ENCODE measurements at places on chromosomes 5 and 9. TPM values are rescaled to one million over a fixed set of nuclear protein-coding genes. Genes with fewer than 3 reads are reported as not detected.

Gene PCDHA9
- not detected for total RNA-seq

Gene RANBP3L
- total RNA-seq: 0.47 TPM

Gene PCDHGA10
- total RNA-seq: 5.0 TPM

DNA sequence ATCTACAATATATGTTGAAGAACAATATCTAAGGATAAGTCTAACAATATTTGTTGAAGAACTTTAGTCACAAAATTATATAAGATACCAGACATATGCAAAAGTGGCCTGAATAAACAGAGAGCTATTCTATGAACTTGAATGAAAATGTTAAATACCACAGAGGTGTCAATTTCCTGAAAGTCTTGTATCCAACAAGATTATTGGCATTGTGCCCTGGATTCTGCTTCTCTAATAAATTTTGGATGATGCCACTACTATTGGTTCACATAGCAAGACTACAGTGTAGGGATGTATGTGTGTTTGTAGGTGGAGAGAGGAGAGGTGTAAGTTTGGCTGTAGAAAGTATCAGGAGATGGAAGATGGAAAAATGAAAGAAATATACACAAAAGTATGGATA lies 731.8 kb upstream of the RGMB start:
- DNase-seq: no peak
- no peak overlapping the region for H3K4me3 ChIP-seq
- no peaks in the 10 kb centered on the region for H3K36me3 ChIP-seq

DNA sequence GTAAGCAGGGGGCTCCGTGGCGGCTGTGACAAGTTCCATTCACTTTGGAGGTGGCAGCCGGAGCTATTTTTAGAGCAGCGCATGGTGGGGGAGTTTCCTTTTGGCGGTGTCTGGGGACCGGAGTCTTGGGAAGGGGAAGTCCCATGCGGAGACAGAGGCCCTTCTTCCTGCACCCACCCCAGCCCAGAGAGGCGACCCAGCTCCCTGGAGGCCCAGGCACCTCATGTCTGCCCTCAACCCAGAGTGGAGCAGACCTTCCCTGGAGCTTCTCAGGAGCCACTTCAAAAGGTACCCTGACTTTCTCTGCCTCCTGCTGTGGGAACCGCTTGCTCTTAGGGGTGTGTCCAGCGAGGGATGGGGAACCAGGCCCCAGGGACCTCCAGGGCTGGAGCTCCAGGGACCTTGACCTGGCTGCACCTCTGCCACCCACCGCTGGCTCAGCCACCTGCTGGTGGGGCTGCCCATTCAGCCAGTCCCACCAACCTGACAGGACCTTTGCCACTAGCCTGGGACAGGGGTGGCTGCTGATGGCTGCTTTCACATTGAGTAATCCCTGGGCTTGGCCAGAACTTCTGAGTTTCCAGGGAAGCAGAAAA lies 34.1 kb downstream of the NEK6 start:
- peak overlapping the region; percentile 12 for H3K4me3 ChIP-seq
- H3K27ac ChIP-seq: peak overlapping the region; percentile 50
- peaks cover 77% of the 10 kb centered on the region for H3K4me1 ChIP-seq
- no peaks in the 10 kb centered on the region for H3K27me3 ChIP-seq
- H3K36me3 ChIP-seq: no peaks in the 10 kb centered on the region
- peak; percentile 41 for DNase-seq

DNA sequence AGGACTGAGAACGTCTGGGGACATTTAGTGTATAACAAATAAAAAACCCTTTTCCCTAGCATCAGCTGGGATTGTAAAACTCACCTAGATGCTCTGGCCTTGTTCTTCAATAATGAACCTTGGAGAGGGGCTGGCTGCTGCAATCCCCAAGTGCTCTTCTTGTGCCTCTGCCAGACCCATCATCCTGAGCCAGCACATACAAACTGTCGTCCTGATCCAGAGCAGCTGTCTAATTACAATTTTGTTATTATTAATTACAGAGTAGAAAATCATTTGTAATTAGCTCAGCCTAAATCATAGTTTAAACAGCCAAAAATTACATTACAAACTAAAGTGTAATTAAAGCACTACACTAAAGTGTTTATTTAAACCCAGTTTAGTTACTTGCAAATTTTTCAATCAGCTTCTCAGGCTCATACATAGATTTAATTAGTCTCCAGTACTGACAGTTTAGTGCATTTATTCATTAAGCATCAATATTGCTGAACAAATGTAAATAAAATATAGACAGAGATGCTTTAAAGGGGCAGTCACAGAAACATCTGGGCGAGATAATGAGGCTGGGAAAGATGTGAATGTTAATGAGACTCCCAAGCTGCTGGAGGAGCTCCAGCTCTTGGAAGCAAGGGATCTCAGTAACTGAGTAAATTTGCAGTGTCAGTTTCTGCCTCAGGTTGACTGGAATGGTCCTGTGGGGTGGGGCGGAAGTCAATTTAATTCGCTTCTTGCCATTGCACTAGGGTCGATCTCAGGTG lies 632.3 kb upstream of the TLE4 start:
- no peak overlapping the region for H3K27ac ChIP-seq
- H3K4me3 ChIP-seq: no peak overlapping the region
- H3K4me1 ChIP-seq: no peaks in the 10 kb centered on the region
- H3K36me3 ChIP-seq: no peaks in the 10 kb centered on the region
- H3K27me3 ChIP-seq: no peaks in the 10 kb centered on the region

GRCh38 chr5:178090856-178091255 lies 22.5 kb upstream of the N4BP3 start:
- H3K27ac ChIP-seq: no peak overlapping the region
- no peak for DNase-seq
- H3K36me3 ChIP-seq: no peaks in the 10 kb centered on the region
- H3K4me1 ChIP-seq: no peaks in the 10 kb centered on the region
- peaks cover 33% of the 10 kb centered on the region for H3K27me3 ChIP-seq

All from left ventricle myocardium inferior (tissue), 1 donor.